ENCODE measurements at places on chromosomes 4 and X.

DNA sequence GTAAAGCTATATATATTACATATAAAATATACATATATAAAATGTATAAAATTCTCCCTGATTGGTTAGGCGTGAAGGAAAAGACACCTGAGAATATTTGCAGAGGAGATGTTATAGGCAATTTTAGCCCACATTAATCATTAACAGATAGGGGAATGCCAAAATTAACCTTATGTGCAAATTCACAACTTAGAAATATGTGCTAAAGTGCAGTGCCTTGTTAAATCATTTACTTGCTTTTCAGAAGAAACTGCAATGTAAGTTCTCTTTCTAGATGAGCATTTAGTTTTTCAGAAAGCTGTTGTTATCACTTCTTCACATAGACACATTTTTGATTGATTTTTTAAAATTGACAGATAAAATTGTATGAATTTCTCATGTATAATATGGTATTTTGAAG, 5.6 kb downstream of the TASL start:
- no peak for DNase-seq

GRCh38 chr4:89230271-89230670, 77.3 kb downstream of the GPRIN3 start:
- no peak for DNase-seq

DNA sequence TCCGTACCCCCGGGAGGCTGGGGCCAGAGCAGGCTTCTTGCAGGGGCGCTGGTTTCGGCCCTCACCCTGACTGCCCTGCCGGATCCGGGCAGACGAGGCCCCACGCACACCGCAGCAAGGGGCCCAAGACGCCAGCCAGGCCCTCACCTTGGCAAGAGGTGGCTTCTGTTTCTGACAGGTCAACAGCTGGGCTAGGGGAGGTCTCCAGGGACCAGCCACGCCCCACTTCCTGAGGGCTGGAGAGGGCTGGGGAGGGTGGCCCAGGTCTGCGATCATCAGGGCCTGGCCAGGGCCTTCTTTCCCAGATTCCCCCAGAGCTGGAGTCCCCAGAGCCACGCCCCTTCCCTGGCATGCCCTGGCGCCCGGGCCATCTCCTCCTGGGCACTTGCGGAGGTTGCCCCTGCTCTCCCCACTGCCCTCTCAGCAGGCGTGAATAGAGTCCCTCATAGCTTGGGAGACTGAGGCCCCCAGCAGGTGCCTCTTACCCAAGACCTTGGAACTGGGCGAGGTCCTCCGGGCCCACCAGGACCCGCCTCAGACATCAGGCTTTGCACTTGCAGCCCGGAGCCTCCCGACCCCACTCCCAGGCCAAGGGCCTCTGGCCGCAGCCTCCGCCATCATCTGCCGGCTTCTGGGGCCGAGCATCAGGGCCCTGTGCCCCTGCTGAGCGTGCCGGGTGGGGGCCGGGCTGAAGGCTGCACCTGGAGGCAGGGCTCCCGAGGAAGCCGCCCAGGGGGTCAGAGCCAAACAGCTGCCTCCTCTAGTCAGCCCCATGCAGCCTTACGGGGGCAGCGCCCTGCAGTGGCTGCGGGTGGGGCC, 6.3 kb upstream of the FGFR3 start:
- no peak for DNase-seq

DNA sequence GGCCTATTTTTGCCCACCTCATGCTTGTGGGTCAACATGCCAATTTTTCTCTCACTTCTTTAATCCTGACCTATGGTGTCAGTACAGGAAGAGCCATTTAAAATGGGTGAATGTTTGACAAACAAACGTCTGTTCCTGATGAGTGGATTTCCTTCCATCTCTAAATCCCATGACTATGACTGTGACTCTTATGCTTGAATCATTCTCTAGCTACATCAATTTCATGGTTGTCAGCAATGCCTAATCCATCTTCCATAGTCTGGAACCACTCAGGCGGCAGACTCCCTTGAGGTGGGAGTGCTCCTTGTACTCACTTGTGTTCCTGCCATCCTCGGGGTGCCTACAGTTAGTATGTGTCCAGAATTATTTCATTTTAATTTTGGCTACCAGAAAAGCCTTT, 194.9 kb upstream of the RPS6KA3 start:
- DNase-seq, result no peak

- no peak for DNase-seq
Observed at GRCh38 chr4:58301376-58301999, 1191.3 kb upstream of the IGFBP7 start.

- no peak for DNase-seq
Observed at GRCh38 chrX:18983666-18984380, at the start of gene PHKA2. TSS of gene PHKA2 (minus strand) at chrX:18984114. CDS start at chrX:18983932, 182 bp downstream.

DNA sequence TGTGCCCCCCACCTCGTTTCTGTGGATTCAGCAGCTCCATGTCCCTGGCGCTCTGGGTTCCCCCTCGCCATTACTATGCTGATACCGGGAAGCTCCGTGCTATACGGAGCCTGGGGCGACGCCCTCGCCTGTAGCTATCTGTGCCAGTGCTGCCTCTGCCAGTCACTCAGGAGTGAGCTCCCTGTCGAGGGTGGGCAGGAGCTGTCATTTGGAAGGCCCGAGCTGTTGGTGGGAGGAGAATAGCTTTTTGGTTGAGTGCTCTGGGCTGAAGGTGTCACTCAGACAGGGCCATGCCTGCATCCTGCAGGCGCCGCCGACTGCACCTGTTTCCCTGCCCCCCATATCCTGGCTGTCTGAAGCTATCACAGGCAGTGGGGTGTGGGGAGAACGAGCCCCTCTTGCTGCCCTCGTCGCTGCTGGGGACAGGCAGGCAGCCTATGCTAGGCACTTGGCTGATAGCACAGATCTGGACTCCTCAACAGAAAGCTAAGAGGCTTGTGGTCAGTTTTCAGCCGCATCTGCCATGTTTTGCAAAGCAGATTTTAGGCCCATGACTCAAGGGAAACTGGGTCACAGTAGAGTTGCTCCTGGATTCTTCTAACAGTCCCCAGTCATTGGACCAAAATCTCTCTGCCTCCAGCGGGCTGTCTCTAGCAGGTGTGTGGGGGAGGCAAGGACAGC, 31.8 kb downstream of the CPLX1 start:
- no peak for DNase-seq

- no peak for DNase-seq
Observed at GRCh38 chr4:177401658-177402273, 40.5 kb downstream of the AGA start.

DNA sequence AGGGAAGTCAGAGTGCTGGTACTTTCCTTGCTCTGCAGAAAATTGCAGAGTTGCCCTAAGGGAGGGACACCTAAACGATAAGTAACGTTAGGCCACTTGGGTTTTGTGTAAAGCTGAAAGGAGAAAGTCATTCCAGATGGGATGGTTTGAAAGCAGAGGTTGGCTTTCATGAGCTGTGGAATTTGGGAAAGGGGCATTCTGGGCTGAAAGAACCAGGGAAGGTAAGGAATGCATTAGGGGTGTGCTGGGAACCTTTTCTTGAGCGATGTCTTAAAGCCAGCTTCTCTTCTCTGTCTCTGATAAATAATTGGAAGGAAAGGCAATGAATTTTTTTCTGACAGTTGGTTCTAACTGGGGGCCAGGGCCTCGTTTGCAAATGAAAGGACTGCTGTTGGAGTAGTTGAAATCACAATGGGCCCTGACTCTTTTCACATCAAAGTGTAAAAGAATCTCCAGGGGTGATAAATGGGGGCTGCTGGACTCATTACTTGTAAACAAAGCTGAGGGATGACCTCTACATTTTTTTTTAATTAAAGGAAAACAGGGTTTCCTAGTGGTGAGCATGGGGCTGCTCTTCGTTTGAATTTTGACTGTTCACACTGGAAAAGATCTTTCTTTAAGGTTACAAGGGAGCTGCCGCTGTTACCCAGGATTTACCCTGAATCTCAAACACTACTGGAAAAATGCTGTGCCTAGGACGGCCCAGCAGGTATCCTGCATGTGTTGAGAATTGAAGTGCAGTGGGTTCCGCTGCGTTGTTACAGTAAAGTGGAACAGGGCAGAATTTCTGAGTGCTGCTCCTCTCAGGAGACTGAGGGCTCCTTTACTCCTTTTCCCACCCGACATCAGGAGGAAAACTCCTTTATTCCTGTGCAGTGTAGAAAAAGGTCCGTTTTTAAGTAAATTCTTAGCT, 25.0 kb downstream of the AFF1 start:
- no peak for DNase-seq

DNA sequence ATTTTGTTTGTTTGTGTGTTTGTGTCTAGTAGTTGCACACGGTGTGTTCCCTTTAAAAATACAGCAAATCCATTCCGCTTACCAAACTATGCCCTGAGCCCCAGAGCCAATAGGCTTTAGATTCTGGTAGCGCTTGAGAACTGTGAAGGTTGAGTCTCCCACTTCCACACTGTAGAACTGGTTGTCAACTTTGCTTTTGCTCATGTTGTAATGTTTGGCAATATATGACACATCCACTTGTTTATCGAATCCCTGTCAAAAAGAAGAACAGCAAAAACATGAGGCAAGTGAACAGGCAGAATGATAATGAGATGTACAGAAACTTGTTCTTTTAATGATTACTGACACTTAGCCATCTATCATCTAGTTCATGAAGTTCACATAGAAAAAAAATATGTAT, 200.6 kb downstream of the MAPK10 start:
- DNase-seq, result no peak

GRCh38 chrX:42398967-42399631, 378.9 kb downstream of the PPP1R2C start:
- no peak for DNase-seq

GRCh38 chr4:58808817-58809216, 1698.6 kb upstream of the IGFBP7 start:
- DNase-seq, result no peak

DNA sequence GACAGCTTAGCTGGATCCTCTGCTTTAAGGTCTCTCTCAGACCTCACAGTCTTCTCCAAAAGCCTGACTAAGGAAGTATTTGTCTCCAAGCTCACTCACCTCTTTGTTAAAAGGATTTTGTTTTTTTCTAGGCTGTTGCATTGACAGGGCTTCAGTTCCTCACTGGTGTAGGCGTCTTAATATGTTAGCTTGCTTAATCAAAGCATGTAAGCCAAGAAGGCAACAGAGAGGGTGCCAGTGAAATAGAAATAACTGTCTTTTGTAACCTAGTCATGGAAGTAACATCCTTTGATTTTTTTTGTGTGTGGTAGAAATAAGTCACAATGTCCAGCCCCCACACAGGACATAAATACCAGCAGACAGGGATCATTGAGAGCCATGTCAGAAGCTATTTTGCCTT, 58.8 kb downstream of the FIP1L1 start:
- DNase-seq, result no peak

DNA sequence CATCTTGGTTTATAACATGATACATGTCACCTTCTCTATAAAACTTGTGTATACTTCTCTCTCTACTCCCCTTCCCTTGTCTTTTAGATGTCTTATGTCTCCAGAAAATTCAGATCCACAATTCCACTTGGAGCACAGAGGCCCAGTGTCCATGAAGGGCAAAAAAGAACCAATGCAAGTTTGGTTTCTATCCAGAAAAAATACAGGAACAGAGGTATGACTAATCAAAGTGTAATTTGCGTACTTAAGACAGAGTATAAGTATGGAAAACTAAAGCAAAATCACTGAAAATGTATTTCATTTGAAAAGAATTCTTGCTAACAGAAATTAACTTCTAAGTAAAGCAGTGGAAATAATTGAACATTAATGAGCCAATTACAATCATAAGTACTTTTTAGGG, 46.2 kb downstream of the GUCY1B1 start:
- no peak for DNase-seq

DNA sequence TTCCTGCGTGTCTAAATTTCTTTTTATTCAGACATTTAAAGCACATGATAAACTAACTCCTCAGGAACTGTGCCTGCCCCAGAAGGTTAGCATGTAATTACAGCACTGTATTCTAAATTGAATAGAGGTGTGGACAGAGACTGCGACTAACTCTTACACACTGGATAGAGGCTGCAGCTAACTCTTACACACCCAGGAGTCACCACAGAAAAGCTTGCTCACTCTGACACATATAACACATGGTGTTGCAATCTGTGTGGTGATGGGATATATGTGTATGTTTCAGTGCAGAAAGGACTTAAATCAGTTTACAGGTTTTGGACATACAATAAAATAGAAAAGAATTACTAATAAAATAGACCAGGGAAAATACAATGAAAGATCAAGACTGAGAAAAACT, 41.5 kb downstream of the SMAD1 start:
- no peak for DNase-seq

- peak; percentile 7 for DNase-seq
Observed at GRCh38 chr4:119559044-119559647, 69.5 kb downstream of the PDE5A start.

GRCh38 chr4:163649557-163650091, 155.1 kb downstream of the TMA16 start:
- no peak for DNase-seq

- no peak for DNase-seq
Observed at GRCh38 chrX:43970528-43970927, 2.7 kb downstream of the NDP start.

GRCh38 chrX:134625315-134625718, 33.0 kb downstream of the PLAC1 start:
- no peak for DNase-seq

DNA sequence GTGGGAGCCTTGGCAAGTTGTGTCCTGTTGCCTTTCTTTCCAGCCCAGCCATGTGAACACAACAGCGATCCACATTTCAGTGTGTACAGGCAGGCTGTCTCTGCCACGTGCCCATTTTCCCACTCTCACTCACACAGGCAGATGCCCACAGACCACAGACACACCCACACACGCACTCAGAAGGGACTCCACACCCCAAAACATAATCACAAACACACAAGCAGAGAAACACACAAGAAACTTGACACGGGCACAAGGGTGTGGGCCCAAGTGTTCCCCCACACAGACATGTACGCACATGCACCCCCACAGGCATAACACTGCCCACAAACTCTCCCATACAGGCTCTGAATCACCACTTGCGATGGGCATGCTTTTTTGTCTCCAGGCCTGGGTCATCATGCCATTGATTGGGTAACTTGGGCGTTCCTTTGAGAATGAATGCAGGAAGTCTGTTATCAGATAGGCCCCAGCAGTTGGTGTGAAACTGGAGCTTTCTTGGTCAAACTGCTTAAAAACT, 84.3 kb downstream of the NBDY start:
- no peak for DNase-seq

DNA sequence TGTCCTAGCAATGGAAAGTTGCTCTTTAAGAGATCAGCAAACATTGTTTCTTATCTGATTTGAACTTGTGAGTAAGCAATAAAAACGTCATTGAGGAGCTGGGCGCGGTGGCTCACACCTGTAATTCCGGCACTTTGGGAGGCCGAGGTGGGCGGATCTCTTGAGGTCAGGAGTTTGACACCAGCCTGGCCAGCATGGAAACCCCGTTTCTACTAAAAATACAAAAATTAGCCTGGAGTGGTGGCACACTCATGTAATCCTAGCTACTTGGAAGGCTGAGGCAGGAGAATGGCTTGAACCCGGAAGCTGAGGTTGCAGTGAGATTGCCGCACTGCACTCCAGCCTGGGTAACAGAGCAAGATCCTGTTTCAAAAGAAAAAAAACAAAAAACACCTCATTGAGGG, 11.2 kb upstream of the PLAC8 start:
- DNase-seq, result no peak

DNA sequence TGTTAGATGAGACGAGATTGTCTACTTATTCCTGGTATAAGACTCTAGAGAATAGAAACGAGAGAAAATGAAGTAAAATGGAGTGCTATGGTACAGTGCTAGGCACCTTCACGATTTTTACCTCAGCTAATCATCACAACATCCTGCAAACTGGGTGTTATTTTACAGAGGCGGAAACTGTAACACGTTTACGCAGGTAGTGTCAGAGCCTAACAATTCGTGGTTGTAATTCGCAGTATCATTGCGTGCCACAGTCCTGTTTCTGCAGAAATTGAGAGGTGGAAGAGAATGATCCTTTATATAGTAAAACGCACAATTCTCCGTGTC, 383 bp upstream of the TBC1D19 start:
- no peak for DNase-seq
